ENCODE measurements at places on chromosomes 1 and 21.

DNA sequence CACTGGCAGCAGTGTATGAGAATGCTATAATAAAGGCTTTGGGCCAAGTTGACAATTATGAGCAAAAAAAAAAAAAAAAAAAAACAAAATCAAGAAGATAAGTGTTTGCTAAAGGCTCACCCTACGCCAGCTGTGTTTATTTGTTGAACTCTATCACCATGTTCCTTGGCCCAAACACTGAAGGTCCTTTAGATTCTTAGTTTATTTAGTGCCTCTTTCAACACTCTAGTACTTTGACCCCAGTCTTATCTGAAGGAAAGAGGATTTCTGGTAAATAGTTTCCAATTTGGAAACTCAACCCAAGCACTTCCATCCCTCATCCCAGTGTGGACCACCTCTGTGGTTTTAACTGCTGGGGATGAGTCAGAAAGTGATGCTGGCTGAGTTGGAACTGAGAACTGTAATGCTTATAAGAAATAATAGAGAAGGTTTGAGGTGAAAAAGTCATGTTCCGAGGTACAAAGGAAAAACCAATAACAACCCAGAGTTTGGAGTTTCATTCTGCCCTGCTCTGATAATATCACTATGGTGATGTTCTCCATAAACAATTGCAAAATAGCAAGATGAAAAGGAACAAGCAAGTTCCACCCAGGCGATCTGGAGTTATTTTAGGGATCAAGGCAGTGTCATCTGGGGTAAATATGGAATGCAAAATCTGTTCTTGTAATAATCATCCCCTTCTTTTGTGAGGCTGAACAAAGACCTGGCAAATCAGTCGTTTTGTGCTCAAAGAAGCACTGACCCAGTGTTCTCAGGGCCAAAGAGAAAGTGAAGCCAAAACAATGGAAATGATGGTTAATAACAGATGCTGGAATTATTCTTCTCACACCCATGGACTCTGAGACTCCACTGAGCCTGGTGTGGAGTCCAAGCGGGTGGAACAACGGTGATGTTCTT lies 19.7 kb upstream of the CAPZB start:
- DNase-seq, result no peak

GRCh38 chr1:6475381-6476133 lies 9.6 kb upstream of the TNFRSF25 start:
- peak; percentile 75 for DNase-seq

DNA sequence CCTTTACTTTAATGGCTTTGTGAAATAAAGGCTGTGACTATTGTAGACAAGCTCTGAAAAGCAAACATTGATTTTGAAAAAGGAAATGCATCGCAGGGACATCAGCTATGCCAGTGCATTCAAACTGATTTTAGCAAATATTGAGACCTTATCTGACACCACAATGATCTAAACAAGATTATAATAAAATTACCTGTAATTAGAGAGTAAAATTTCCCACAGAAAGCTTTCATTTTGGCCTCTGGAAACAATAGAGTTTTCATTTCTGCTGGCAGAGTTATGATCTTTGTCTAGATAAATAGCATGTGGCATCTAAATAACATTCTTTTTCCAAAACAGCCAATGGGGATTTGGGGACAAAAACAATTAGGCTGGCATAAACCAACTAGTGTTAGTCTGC lies 650.4 kb upstream of the PRMT6 start:
- DNase-seq, result no peak

- DNase-seq, result peak; percentile 57
These were observed 33.3 kb upstream of the SUCO start for GRCh38 chr1:172499636-172500141.

DNA sequence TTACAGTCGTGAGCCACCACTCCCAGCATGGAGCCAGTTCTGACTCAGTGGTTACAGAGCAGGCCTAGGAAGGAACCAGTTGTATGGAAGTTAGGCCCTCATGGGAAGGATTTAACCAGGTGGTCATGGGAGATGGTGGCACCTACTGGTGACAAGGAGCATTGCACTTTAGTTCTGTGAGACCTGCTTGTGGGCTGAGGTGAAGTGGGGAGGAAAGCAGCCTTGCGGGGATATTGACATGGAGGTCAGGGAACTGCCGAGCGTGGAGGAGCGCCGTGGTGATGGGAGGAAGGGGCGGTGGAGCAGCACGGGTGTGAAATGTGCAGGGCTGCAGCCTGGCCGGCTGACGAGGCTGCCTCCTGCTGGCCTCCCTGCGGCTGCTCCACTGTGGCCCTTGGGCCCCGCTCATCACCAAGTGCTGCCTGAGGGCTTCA lies 100.4 kb downstream of the GALNT2 start:
- DNase-seq, result peak; percentile 86

DNA sequence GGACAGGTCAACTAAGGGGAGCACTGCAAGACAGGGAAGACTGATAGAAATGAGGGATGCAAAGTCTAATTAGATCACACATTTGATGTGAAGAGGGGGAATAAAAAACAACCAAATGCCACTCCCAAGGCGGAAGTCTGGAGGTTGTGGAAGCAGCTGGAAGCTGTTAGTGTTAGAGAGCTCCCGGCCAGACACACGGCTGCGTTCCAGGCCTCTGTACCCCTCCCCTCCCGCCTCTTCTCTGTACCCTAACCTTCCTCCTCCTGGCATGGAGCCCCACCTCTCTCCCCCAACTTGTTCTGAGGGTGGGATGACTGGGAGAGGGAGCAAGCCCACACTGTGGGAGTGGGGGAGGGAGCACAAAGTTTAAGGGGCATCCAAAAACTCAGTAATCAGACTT lies 67.0 kb downstream of the PLEKHA6 start:
- no peak for DNase-seq

- peak; percentile 34 for DNase-seq
These were observed 4.0 kb downstream of the SSX2IP start for GRCh38 chr1:84686223-84686622.

GRCh38 chr1:59258412-59259032 lies 38.4 kb upstream of the FGGY start:
- no peak for DNase-seq

- no peak for DNase-seq
These were observed 23.1 kb upstream of the PDE4B start for GRCh38 chr1:65769636-65770035.

- DNase-seq, result no peak
These were observed 13.4 kb downstream of the S1PR1 start for GRCh38 chr1:101250222-101250621.

- DNase-seq, result no peak
These were observed 48.7 kb upstream of the TNR start for GRCh38 chr1:175792136-175792535.
